Activated naive CD4-positive, alpha-beta T cell treated with anti-CD3 and anti-CD28 coated beads for 36 hours (primary cell): ENCODE measurements at places on chromosomes 12 and 14. TPM values are rescaled to one million over a fixed set of nuclear protein-coding genes. Genes with fewer than 3 reads are reported as not detected.

ACOT4 gene
- total RNA-seq, result 1.4 TPM

PPP1R36 gene
- not detected for total RNA-seq

CLEC1A gene
- total RNA-seq, result not detected

SAMD4A gene
- 4.7 TPM for total RNA-seq

ACOT6 gene
- total RNA-seq, result not detected

ZNF410 gene
- total RNA-seq, result 51.0 TPM

RAB21 gene
- 76.3 TPM for total RNA-seq

DNA sequence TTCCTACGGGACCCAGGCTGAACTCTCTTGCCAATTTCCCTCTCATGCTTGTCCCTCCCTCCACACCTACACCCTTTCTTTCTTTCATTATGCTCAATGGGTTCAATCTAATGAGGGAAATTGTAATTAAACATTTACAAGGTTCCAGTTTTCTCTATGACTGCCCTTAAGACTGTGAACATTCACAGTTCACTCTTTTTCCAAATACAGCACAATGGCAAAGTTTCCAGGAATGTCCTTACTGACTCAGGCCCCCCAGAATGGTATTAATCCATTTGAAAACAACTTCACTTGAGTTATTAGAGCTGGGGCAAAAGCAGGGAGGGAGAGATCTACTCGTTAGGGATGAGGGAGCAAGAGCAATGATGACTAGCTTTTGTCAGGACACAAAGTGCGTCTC, 892.1 kb downstream of the NRXN3 start:
- no peak for DNase-seq

DNA sequence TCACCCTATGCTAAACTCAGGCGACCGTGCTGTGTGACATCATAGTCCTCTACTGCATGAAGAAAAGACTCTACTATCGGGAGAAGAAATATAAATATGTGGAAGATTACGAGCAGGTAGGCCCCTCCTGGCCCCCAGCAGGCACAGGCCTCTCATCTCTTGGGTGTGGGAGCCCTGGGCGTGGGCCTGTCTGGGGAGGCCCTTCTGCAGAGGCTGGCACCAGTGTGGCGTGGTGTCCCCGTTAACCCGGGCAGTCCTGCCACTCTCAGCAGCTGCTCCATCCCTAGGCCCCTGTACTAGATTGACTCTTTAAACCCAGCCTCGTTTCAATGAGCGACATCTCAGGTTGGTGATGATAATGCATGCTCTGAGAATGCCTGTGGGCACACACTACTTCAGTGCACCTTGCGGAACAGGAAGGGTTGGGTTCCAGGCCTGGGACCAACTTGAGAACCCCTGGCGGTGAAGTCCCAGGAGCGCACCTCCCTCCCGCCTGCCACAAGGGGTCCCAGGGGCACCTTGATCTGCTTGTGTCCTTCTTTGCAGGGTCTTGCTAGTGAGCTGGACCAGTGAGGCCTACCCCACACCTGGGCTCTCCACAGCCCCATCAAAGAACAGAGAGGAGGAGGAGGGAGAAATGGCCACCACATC, 23.2 kb downstream of the P2RX4 start:
- DNase-seq, result no peak

DNA sequence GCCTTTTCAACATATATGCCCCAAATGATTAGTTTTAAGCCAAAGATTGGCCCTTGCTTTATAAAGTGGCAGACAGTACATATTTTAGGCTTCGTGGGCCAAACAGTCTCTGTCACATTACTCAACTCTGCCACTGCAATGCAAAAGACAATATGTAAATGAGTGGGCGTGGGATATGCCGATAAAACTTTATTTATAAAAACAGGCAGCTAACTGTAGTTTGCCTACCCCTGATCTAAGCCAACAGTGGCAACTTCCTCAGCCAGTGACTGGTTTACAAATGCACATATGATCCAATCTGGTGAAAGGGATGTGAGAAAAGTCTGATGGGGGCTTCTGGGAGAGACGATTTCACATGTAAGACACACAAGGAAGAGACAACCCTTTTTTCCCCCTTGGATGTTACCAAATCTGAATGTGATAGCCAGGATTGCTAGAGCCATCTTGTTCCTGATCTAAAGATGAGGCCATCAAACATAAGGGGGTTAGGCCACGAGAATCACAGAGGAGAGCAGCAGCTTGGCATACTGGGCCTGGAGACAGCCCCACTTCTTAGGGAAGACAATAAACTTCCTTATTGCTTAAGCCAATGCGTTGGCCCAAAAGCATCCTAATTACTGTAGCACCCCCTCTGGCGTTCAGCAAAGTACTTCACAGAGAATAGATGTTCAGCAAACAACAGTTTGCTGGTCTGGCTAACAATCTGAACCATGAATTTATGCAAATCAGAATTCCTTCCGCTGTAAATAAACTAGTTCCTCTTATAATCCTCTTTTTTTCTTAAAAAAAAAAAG, 75.2 kb upstream of the TMCC3 start:
- peak; percentile 6 for DNase-seq

GRCh38 chr14:56145181-56145769, 27.1 kb downstream of the PELI2 start:
- no peak for DNase-seq

- peak; percentile 63 for DNase-seq
Observed at GRCh38 chr14:52352061-52352491, 38.0 kb downstream of the PTGER2 start.

DNA sequence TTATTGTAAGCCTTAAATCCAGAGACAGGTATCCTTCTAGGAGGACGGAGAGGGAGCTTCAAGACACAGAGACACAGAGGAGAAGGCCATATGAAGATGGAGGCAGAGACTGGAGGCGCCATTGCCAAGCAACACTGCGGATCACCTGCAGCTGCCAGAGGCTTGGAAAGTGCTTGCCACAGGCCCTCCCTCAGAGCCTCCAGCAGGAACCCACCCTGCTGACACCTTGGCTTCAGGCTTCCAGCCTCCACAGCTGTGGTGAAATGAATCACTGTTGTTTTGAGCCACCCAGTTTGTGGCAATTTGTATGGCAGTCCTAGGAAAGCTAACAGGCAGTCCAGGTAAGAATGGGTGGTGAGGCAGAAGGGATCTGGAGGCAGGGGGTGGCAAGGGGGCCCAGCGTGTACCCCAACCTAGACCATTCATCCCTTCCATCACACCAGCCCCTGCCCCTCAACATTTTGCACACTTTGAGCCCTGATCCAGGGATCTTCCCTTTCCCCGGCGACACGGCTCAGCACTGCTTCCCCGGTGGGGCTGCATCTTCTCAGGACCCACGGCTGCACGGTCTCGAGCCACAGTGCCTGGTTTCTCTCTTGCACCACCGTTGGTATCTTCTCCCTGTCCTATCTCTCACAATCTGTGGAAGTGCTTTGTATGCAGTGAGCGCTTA, 22.3 kb upstream of the BCDIN3D start:
- no peak for DNase-seq

- no peak for DNase-seq
Observed at GRCh38 chr12:59372956-59373355, 222.9 kb upstream of the SLC16A7 start.

DNA sequence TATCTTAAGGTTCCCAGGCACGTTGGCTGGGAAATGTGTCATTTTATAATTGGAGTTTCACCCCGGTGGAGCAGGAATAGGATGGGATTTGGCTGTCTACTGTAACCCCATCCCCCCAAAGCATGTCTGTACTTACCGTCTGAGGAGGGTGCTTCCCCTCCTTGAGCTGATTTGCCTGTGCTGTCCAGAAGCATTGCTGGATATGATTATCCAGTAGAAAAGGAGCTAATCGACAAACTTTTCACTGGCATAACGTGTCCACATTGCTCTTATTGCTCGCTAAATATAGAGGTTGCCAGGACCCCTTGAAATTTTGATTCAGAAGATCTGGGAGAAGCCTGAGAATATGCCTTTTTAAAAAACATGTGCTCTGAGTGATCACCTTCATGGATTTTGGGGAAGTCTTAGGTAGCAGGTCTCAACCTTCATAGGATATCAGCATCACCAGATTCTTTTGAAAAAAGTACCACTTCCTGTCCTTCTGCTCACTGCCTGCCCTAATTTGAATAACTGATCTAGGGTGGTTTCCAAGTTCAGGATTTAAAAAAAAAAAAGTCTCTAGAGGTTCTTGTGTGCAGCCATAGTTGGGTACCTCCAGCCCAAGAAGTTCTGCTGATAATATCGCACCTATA, 80.4 kb upstream of the KCNA1 start:
- peak; percentile 44 for DNase-seq

GRCh38 chr12:1839956-1840951, 19.9 kb downstream of the LRTM2 start:
- no peak for DNase-seq

DNA sequence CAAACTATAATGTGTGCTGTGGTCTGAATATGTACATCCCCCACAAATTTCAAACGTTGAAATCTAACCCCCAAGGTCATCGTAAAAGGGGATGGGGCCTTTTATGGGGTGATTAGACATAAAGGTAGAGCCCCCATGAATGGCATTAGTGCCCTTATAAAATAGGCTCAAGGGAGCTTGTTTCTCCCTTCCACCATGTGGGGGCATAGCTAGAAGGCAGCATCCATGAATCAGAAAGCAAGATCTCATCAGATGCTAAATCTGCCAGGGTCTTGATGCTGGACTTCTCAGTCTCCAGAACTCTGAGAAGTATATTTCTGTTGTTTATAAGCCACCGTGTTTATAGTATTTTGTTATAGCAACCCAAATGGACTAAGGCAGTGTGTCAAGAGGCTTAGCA, 33.4 kb upstream of the IGF1 start:
- no peak for DNase-seq

- no peak for DNase-seq
Observed at GRCh38 chr12:3035171-3035570, 42.0 kb upstream of the TSPAN9 start.

DNA sequence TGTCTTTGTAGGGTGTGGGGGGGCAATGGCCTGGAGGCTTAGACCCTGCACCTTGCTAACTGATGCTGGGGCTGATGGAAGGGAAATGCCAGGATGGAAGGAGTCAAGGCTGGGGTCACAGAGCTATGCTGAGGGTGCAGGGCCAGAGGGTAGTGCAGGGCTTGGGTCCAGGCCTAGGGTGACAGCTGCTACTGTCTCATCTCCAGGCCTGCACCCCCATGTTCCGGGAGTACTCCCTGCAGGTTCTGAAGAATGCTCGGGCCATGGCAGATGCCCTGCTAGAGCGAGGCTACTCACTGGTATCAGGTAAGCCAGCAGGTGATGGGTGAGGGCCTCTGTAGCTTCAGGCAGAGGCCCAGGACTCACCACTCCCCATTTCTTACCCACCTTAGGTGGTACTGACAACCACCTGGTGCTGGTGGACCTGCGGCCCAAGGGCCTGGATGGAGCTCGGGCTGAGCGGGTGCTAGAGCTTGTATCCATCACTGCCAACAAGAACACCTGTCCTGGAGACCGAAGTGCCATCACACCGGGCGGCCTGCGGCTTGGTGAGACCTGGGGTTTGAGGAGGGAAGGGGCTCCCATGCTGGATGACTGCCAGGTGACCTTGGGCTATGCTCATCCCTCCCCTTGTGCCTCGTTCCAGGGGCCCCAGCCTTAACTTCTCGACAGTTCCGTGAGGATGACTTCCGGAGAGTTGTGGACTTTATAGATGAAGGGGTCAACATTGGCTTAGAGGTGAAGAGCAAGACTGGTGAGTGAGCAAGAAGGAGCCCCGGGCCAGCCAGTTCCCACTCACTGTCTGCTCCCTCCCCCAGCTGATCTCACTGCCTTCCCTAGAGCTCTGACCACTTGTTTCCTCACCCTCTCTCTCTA, 4.1 kb downstream of the SHMT2 start:
- no peak for DNase-seq

- no peak for DNase-seq
Observed at GRCh38 chr14:60212503-60213371, 36.3 kb upstream of the PPM1A start.

DNA sequence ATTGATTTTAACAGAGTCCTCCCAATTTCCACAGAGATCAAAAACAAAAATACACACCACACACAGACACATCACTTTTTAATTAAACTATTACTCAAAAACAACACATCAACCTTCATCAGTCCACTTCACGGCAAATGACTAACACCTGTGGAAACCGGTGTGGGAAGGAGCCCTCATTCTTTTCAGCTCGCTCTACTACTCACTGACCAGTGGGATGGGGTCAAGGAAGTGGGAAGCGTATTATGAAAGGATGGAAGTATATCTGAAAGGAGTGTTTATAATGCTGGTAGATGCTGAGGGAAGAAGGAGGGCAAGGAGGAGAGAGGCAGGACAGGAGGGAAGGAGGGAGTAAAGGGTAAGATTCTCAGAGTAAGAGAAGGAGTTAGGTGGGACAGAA, 156.5 kb downstream of the EPS8 start:
- DNase-seq, result no peak

DNA sequence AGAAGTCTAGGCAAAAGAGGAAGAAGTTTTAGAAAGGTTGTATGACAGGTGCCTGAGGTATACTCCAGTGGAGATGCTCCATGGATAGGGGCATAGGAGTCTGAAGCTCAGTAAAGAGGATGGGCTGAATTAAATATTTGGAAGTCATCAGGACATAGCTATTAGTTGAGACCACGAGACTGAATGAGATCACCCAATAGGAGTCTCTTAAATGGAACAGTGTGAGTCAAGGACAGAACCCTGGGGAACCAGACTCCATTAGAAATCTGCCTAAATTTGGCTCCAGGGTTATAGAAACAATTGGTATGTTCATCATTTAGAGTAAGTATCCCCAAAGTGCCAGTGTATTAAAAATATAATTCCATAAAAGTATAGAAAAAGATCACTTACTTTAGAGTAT, 172.6 kb downstream of the PRKCH start:
- no peak for DNase-seq

DNA sequence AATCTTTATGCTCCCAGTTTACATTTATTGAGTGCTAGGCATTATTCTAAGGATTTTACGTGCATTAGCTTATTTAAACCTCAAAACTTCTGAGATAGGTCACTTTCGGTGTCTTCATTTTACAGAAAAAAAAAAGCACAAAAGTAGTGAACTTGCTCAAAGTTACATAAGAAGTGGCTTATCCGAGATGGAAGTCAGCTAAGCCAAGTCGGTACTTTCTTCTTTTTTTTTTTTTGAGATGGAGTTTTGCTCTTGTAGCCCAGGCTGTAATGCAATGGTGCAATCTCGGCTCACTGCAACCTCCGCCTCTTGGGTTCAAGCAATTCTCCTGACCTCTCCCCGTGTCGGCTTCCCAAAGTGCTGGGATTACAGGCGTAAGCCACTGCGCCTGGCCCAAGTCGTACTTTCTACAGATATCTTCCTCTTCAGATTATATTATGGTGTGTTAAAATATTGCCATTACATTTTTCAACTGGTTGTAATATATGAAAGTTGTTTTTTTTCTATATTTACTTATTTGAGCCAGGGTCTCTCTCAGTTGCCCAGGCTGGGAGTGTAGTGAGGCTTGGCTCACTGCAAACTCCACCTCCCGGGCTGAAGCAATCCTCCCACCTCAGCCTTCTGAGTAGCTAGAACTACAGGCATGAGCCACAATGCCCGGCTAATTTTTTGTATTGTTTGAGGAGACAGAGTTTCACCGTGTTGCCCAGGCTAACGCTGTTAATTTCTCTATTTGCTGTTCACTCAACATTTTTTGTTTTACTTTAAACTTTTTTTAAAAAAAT, 8.9 kb downstream of the DPPA3 start:
- DNase-seq, result no peak

- DNase-seq, result no peak
Observed at GRCh38 chr14:96489327-96489726, 12.9 kb upstream of the PAPOLA start.

- DNase-seq, result no peak
Observed at GRCh38 chr12:105522166-105522825, 191.8 kb downstream of the C12orf75 start.

GRCh38 chr12:111864913-111865312, 22.9 kb downstream of the MAPKAPK5 start:
- DNase-seq, result no peak
